Mesothelial cell of epicardium (in vitro differentiated cells): ENCODE measurements at places on chromosomes 7 and 10.

DNA sequence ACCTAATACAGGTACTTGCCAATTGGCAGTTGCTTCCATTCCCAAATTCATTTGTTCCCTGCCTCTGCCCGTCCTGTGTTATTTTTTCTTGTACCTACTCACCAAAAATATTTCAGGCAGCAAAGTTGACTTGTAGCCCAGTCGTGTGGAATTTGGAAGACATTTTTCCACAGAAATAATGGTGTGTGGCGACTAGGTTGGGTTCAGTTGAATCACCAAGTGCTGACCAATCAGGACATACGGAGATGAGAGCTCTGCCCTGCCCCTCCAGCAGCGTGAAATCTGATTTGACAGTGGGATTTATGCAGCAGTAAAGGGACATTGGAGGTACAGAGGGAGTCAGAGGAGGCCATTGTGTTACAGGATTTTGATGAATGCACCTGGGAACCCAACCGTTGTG lies 216.9 kb downstream of the CCDC3 start:
- no peak for DNase-seq

DNA sequence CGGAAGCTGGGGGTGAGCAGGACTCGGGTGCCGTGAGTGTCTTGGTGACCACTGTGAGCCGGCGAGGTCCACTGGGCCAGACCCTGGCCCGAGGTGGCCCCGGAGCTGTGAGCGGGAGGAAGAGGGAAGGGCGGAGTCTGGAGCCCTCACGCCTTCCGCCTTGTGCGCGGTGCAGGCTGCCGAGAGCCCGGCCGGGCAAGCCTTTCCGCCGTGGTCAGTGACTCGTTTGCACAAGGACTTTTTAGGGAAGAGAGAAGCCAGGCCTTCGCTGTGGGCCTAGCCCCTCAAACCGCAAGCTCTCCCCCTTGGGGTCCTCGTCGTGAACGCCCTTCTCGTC lies 40.9 kb upstream of the ZNF32 start:
- DNase-seq: peak; percentile 61

- no peak for DNase-seq
Observed at GRCh38 chr7:98879198-98879978, 1.1 kb downstream of the TRRAP start.

- peak; percentile 83 for DNase-seq
Observed at GRCh38 chr10:45672181-45673073, at the start of gene ZFAND4. ZFAND4 (minus strand) TSS chr10:45672772; CDS start chr10:45663725, 9,047 bp downstream.

- no peak for DNase-seq
Observed at GRCh38 chr7:142784716-142785115, 13.9 kb downstream of the PRSS2 start.

- no peak for DNase-seq
Observed at GRCh38 chr10:26525586-26525985, 87.4 kb downstream of the APBB1IP start.
